IPS DF 19.7 (cell line): ENCODE measurements at places on chromosomes 1 and 21.

- DNase-seq, result no peak
These were observed 40.8 kb downstream of the KRTAP10-1 start for GRCh38 chr21:44499211-44499560.

GRCh38 chr1:31868862-31869261 is 53.0 kb upstream of the SPOCD1 start:
- no peak for DNase-seq

DNA sequence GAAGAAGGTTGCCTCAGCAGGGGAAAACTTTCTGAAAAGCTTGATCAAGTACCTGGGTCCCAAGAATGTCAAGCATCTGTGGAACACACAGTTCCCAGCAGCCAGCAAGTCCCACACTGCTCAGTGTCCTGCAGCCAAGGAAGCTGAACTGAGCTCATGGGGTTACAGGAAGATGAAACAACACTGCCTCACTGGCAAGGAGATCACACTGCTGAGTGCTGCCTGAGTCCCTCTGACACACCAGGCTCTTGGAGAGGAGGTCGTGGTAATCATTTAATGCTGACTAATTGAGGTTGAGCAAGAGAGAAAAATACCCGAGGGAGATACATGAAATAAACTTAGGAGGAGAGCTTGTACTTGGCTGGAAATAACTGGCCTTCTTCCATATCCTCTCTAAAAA is 75.2 kb downstream of the MPZL1 start:
- peak; percentile 88 for DNase-seq

GRCh38 chr1:110420874-110421793 is 13.6 kb upstream of the LAMTOR5 start:
- DNase-seq, result no peak

DNA sequence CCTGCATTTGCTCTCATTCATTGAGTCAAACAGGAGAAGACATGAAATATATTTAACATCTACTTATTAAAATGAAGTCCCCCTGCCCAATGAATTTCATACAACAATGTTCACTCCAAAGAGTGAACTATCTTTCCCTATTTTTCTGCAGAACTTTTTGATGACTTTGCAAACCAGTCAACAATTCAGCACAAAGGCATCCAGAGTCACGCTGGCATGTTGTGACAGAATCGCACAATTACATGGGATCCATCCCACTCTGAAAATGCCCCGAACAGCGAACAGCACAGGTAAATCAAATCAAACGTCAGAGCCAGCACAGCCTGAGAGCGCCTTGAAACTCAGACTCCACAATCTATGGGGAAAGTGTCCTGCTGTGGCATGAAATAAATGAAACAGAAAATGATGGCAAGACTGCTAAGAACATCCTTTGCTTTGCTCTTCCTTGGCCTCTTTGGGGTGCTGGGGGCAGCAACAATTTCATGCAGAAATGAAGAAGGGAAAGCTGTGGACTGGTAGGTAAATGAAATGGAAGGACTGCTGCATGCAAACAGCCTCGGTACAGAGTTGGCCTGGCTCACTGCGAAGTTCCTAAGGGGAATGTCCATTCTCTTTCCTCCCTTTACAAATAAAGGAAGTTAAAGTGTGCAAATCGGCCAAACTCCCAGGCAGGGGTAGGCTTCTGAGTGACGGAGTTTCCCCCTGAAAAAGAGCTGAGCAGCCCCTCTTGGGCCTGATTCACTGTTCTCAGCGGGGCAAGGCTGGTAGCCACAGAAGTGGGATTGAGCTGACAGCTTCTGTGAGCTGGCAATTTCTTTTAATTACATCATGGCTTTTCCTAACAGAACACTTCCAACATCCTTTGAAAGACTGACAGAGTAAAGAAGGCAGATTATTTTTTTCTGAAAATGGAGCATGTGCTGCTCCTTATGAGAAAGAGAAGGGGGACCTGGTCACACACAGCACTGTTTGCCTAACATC is at the start of gene DNASE2B:
DNASE2B (plus strand) TSS at position 310 of the 981 bp plus-strand sequence; CDS start at position 391, 81 bp downstream.
- no peak for DNase-seq

DNA sequence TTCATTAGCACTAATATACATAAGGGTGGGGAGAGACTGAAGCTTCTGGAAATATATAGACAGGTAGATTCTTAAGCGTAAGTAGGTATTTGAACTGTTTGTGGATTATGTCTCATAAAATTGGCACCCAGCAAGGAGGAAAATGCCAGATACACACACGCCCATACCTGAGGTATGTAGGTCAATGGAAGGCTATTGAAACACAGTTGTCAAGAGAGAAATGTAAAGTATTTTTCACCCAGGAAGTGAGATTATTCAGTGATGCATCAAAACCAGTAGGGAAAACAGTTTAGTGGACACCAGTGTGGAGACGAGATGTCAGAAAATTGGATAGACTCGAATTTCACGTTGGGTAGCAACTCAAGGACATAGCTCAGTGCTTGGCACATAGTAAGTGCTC is 4.7 kb upstream of the RSPH1 start:
- DNase-seq, result no peak

GRCh38 chr1:208219659-208220282 is 24.4 kb downstream of the PLXNA2 start:
- no peak for DNase-seq

GRCh38 chr1:51843948-51844347 is 34.6 kb downstream of the NRDC start:
- no peak for DNase-seq

- no peak for DNase-seq
These were observed 277.6 kb downstream of the KIF26B start for GRCh38 chr1:245432228-245432875.

DNA sequence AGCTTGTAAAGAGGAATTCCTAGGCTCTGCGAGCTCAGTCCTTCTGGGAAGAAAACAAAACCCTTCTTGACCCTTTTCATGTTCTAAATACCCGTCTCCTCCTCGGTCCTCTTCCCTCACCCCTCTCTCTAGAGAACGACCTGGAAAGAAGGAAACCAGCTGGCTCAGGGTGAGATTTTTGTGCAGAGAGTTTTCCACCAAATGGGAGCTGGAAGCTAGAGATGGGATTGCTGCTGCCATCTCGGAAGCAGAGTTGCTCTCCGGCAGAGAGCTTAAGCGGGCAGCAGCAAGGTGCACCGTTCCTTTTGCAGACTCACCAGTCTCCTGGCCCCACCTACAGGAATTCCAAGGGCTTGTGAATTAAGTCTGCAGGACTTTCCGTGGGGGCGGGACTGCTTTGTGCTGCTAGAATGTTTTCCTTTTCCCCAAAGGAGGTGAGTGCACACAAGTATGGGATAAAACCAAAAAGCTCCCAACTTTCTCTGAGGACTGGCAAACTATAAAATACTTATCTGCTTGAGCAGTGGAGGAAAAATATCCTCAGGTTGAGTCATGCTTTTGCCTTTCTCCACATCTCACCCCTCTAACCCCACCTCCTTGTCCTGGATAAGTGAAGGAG is 29.1 kb upstream of the KIAA0040 start:
- DNase-seq, result peak; percentile 54

DNA sequence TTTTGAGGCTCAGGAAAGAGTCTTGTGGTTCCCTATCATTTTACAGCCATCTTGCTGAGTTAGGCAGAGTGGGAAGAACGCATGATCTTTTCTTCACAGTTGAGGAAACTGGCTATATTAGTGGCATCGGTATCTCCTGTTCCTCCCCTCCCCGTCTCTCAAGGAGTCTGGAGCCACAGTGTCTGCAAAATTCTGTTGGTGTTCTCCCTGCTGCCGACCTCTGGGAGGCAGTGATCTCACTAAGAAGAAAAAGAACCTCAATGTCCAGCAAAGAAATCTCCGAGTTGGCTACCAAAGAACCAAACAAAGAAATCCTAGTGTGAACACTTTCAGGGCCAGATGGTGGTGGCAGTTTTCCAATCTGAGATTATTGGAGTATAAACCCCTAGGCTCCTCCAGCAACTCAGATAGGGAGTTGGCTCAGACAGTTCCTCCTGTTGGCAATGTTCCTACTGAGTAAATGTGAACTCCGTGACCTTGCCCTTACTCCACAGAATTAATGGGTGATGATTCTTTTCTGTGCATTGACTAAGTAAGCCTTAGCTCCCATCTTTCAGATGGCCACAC is 41.2 kb downstream of the PRAMEF20 start:
- DNase-seq, result no peak

GRCh38 chr1:110460253-110461220 is 9.6 kb downstream of the PROK1 start:
- no peak for DNase-seq

GRCh38 chr1:197363855-197364254 is 95.8 kb downstream of the CRB1 start:
- no peak for DNase-seq

- peak; percentile 85 for DNase-seq
These were observed 1.4 kb upstream of the KLHL21 start for GRCh38 chr1:6603915-6604558.

GRCh38 chr1:229253151-229253974 is 17.5 kb upstream of the RAB4A start:
- DNase-seq, result no peak

- no peak for DNase-seq
These were observed 580 bp downstream of the RBM34 start for GRCh38 chr1:235160383-235160956.

GRCh38 chr1:38505944-38506343 is 353.6 kb downstream of the RRAGC start:
- DNase-seq, result no peak

GRCh38 chr1:23645338-23645737 is 46.3 kb upstream of the RPL11 start:
- no peak for DNase-seq

GRCh38 chr1:233209481-233209880 is 86.0 kb downstream of the PCNX2 start:
- no peak for DNase-seq

DNA sequence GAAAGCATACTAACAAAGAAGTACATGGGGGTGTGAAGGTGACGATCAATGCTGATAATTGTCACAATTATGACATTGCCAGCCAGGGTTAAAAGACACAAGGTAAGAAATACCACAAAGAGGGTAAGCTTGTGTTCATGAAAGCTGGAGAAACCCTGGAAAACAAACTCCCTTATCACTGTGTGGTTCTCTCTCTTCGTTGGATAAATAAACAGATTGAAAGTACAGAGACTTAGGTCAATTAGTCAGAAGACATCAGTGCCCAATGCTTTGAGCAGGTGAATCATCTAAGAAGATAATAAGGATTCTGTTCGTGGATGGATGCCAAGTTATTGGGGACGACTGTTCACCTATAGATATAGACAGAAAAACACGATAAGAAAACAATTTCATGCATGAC is 22.4 kb upstream of the FCER1A start:
- DNase-seq, result no peak

DNA sequence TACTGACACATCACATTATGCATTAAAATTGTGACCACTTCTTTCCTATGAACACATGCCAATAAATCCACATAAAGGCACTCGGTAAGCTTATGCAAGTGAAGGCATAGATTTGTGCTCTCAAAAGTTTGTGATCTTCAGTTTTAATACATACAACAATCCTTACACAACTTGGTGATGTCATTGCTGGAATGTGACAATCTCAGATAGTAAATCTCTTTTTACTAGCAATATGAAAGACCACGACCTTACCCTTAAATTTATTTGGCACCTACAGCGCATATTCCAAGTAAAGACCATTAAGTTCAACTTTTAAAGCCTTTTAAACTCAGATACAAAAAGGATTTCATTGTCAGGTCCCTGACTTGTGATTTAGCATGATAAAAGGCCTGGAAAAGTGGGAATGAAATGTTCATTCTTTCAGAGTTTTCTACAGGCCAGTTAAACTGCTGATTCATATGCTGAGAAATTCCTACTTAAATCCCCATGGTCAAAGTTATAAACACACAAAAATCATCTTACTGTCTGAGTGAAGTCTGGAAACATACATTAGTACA is 157.4 kb downstream of the SIPA1L2 start:
- DNase-seq, result no peak

GRCh38 chr1:225426395-225427234 is 1.2 kb downstream of the LBR start:
- no peak for DNase-seq

- DNase-seq, result no peak
These were observed 130.6 kb downstream of the AKT3 start for GRCh38 chr1:243719476-243719875.

DNA sequence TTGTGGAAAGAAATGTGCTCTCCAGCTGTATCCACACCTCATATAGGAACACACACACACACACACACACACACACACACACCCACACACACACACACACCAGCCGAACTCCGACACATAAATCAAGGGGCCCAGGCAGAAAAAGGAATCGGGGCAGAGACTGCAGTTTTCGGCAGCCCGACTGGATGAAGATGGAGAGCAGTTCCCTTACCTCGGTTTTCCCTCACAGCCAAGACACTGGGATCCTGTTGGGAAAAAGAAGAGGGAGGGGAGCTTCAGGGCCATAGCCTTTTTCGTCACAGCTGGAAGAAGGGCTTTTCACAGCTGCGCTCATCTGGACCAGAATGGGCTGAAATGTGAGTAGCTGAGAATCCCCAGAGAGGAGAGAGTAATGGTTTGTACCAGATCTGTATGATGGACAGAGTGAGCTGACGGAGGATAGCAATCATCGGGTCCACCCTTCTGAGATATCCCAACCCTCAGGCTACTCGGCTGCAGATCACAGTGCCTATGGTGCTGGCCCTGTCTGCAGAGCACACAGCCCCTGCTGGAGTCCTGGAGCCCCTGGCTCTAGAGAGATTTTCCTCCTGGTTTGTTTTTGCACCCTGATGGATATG is 37.7 kb downstream of the PIK3C2B start:
- DNase-seq, result no peak

GRCh38 chr1:54017979-54018378 is at the start of gene LDLRAD1:
LDLRAD1 (minus strand) TSS chr1:54018186; CDS start chr1:54018112, 74 bp downstream.
- DNase-seq, result no peak
